Tibial nerve (tissue), 4 donors: ENCODE measurements at places on chromosomes 7 and 10. TPM values are rescaled to one million over a fixed set of nuclear protein-coding genes. Genes with fewer than 3 reads are reported as not detected.

- DNase-seq: no peak
These were observed 70.6 kb upstream of the GLCCI1 start for GRCh38 chr7:7897949-7898515.

DNA sequence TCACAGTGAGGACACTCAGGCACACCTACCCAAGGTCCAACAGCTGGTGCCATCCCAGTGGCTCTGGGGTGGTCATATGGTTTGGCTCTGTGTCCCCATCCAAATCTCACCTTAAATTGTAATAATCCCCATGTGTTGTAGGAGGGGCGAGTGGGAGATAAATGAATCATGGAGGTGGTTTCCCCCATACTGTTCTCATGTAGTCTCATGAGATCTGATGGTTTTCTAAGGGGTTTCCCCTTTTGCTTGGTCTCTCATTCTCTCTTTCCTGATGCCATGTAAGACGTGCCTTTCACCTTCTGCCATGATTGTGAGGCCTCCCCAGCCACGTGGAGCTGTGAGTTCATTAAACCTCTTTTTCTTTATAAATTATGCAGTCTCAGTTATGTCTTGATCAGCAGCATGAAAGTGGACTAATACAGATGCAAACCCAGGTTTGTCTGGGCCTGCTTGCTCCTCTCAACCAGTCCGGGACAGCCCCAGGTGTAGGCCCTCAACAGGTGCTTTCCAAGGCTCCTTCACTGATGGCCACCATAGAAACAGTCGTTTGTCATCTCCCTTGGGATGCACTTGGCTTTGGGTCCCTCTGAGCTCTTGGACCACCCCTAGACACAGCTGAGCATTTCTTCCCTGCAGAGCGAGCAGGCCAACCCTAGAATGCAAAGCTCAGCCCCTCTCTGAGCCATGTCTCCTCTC, 101.3 kb upstream of the CTBP2 start:
- DNase-seq: no peak

- DNase-seq: no peak
These were observed 37.4 kb upstream of the ITGB8 start for GRCh38 chr7:20293336-20293735.

DNA sequence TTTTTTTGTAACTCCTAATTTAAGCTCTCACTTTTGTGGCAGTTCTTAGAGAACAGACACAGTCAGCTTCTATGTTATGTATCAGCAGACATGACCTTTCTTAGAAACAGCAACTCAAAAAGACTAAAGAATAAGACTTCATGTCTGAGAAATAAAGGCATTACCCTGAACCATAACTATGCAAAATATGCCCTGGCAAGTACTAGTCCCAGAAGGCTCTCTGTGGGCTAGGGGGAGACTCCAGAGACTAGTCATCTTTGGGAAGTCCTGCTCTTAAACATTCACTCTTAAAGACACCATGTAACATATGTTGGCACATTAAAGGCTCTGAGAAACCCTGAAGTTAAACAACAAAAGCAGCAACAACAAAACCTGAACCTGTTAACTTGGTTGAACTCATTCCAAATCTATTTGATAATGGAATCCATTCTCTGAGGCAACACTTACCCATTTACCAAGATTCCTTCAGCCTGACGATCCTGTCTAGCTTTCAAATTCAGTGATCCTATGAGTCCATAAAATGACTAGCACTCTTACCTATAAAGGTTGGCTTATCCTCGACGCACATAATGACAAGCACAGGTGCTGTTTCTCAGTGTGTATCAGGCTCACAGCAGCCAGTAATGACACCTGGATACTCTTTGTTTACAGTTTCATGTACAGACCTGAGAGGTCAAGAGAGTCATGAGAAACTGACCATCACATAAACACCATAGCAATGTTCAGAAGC, 62.3 kb downstream of the OSBPL3 start:
- no peak for DNase-seq

DNA sequence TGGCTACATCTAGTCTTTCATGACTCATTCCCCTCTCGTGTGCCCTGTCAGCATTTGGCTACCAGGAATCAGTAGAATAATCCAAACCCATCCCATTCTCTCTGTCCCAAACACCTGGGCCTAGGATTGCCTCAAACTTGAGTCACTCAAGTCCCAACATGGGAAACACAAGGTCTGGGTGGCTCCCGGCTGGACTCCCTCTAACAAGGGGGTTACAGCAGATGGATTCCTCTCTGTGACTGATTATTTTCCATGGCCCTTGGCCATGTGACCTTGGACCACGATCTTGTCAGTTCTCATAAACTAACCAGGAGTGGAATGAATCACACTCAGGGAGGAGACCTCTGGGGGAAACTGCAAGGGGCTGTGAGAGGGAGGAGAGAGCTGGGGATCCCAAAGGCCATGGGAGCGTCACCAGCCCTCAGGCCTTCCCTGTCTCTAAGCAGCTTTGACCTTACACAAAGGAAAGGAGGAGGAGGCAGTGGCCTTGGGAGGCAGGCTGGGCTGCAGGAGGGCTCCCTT, 533.1 kb downstream of the KCNMA1 start:
- peak; percentile 71 for DNase-seq

DNA sequence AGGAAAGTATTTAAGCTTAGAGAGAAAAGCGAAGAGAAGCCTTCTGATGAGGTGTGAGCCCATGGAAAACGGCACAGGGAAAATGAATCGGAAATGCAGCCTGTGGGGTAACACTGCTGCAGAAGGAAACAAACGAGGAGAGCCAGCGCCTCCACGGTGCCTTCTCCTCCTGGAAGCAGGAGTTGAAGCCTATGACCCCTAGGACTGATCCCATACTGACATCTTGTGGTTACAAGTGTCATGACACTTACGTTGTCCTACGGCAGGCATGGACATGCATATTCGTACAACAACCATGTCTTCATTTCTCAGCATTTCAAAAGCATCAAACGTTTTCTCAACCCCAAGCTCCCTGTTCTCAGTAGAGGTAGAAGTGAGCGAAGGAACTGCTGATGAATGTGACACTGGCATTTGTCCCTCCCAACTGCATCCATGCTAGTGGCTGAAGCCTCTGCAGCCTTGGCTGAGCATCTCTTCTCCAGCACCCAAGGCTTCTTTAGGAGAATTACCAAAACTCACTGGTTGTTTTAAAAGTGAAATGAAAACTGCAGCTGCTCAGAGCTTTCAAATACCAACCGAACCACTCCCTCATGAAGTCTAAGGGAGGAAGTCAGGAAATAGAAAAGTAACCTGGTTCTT, 160.2 kb downstream of the JAZF1 start:
- DNase-seq: peak; percentile 77

DNA sequence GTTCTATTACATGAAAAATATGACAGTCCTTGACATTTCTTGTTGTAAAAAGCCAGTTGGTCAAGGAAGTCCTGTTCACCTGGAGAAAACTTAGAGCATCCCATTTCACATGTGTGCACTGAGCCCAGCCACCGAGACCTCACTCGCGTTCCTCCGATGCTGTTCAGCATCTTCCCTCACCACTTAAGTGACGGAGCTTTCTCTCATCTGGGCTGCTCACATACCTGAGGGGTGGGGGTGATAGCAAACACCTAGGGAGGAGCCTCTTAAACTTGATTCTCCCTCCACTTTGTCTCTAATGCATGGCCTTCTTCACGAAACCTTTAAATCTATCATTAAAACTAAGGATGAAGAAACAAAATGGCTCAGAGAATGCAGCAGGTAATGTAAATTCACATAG, 950.2 kb downstream of the GATA3 start:
- DNase-seq: no peak

DNA sequence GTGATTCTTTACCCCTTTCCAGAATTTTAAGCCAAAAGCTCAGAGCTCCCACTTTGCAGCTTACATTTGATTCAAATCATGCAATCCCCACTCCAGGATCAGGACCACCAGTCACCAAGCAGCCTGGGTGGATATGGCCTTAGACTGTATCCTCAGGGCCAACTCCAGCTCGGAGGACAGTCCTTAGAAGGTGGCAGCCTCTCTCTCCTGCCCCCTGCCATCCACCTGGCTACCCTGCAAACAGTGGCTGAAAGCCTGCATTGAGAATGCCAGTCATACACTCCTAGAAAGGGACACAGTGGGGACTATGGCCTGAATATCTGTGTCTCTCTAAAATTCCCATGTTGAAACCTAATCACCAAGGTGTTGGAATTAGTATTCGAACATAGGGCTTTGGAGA, 50.0 kb upstream of the KCNMA1 start:
- DNase-seq: no peak

DNA sequence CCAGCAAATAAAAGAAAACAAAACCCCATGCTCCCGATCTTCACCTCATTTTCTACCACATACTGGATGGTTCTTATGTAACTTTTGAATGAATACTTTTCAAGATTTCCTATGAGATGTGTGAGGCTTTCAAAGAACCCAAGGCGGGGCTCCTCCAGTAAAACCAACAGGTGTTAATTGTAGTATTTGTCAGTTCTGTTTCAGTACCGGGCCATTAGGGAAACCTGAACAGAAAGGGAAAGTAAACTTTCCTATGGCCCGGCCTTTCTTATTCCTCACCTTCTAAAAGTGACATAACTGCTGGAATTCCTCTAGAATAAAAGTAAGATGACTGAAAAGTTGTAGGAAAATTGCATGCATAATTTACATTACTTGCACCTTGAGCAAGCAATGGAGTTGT, 672.9 kb downstream of the MAGI2 start:
- no peak for DNase-seq

DNA sequence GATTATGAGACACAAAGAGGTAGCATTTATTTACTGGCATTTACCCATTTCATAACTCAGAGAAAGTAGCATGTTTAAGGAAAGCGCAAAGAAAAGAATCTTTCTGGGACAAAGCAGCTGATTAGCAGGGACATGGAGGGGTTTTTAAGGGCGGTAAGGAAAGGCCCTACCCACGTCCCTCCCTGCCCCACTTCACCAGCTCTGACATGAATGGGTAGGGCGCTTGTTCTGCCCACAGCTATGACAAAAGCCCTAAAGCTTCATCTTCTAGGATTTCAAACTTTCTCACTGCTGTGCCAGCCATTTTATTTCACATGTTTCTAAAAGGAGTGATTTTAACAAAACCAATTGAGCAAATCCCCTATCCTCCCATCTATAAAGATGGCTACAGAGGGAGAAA, 406.9 kb upstream of the KLF6 start:
- no peak for DNase-seq

Gene ST8SIA6
- total RNA-seq: 1.9 TPM

Gene TMEM176A
- total RNA-seq: 36.9 TPM

Gene AMPH
- total RNA-seq: 5.2 TPM

Gene ARF5
- 132 TPM for total RNA-seq

Gene ITGB1
- 288 TPM for total RNA-seq

Gene OR2A42
- not detected for total RNA-seq
